ENCODE measurements at places on chromosomes 5 and 9. TPM values are rescaled to one million over a fixed set of nuclear protein-coding genes. Genes with fewer than 3 reads are reported as not detected.

- H3K4me3 ChIP-seq, result no peak overlapping the region
- no peak for DNase-seq
- H3K36me3 ChIP-seq, result no peaks in the 10 kb centered on the region
These were observed 789.4 kb downstream of the CDH12 start for GRCh38 chr5:22063717-22064116.

DNA sequence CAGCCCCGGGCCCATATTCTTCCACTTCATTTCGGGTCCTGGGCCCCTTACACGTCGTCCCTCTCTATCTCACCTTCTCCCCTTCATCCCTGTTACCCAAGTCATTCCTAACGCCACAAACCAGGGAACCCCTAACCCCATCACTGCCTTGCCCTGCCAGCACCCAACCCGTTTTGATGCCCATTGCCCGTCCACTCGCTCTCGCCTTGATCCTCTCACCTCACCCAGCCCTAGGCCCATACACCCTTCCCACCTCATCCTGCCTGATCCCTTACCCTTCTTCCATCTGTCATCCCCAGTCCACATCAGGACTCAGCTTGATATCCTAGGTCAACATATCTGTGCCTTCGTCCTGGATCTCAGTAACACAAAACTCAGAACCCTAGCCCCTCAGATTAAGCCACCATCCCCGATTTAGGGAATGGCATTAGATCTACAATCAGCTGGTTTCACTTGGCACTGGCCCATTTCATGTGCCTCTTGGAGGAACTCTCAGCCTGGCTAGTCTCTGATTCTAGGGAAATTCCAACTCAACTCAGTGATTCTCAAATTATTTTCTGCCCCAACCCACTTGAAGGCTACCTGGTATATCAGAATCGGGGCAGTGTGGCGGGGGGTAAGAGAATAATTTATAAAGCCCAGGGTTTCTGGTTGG, 489 bp downstream of the CHMP5 start:
- H3K4me3 ChIP-seq, result peak overlapping the region; percentile 86
- H3K27ac ChIP-seq, result no peak overlapping the region
- no peak for DNase-seq

GRCh38 chr5:181160-181559, 10.1 kb upstream of the LRRC14B start:
- H3K27ac ChIP-seq, result no peak overlapping the region
- no peak overlapping the region for H3K4me3 ChIP-seq
- H3K36me3 ChIP-seq, result no peaks in the 10 kb centered on the region
- H3K27me3 ChIP-seq, result no peaks in the 10 kb centered on the region
- H3K4me1 ChIP-seq, result no peaks in the 10 kb centered on the region

DNA sequence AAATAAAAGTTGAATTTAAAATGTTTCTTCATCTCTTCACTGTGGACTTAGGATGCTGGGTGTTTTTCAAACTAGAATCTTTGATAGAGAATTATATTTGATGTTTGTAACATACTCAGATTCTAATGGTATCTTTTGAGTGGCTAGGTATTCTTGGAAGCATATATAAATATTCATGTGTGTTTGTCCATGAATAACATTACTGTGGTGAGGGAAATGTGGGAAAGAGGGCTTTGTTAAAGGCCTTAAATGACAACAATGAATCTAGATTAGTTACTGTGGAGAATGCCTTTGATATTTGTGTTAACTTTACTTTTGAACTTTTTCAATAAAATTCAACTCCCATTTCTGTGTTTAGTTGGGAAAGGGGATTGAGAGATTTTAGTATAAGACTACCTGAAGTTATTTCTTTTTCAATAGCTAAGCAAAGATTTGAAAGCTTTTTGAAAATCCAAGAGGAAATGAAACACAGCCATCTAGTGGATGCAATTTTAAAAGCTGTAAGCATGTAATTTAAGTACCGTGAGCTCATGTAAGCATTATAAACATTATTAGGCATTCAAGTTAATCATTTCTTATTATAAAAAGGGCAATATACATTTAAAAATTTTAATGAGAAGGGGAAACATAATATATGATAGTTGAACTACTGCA, 69.6 kb downstream of the CCDC171 start:
- no peak overlapping the region for H3K4me3 ChIP-seq
- H3K4me1 ChIP-seq, result no peaks in the 10 kb centered on the region
- no peaks in the 10 kb centered on the region for H3K27me3 ChIP-seq

DNA sequence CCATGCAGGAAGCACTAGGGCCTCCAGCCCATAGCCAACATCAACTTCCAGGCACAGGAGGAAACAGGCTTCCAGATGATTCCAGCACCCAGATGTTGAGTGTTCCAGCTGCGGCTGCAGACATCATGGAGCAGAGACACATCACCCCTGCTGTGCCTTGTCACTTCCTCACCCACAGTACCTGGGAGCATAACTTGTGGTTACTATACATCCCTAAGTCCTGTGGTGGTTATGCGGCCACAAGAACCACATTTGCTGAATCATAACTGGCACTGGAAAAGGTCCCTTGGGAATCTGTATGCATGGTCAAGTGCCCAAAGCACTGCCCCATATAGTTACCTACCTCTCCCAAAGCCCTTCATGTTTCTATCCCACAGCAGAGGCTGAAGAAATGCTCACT, 56.6 kb downstream of the WHRN start:
- no peak overlapping the region for H3K4me3 ChIP-seq
- peaks cover 16% of the 10 kb centered on the region for H3K4me1 ChIP-seq
- no peak for DNase-seq
- H3K36me3 ChIP-seq, result no peaks in the 10 kb centered on the region

GRCh38 chr5:39461007-39461682, 36.4 kb upstream of the DAB2 start:
- H3K27ac ChIP-seq, result no peak overlapping the region
- peak; percentile 43 for DNase-seq
- H3K27me3 ChIP-seq, result 0 out of 2 replicates have a peak, but pooled peaks cover 2% of the 10 kb centered on the region
- H3K4me3 ChIP-seq, result no peak overlapping the region

- H3K27ac ChIP-seq, result no peak overlapping the region
- no peak for DNase-seq
- H3K4me1 ChIP-seq, result no peaks in the 10 kb centered on the region
- H3K4me3 ChIP-seq, result no peak overlapping the region
- no peaks in the 10 kb centered on the region for H3K27me3 ChIP-seq
These were observed 293.4 kb downstream of the YTHDC2 start for GRCh38 chr5:113806904-113807303.

GRCh38 chr5:180102636-180103035, 31.1 kb upstream of the RNF130 start:
- no peaks in the 10 kb centered on the region for H3K27me3 ChIP-seq
- H3K36me3 ChIP-seq, result no peaks in the 10 kb centered on the region
- DNase-seq, result no peak
- no peak overlapping the region for H3K27ac ChIP-seq
- no peak overlapping the region for H3K4me3 ChIP-seq

DNA sequence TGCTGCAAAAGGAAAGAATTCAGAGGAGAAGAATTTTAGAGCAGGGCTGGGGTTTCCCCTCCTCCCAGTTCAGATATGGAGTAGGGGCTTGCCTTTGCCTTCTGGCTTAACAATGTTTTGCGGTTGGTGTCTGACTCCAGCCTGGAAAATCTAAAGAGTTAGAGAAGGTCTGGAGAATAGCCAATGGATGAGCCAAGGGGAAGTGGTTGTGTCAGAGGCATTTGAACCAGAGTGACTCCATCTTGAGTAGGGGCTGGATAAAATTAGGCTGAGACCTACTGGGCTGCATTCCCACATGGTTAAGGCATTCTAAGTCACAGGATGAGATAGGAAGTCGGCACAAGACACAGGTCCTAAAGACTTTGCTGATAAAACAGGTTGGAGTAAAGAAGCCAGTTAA, 133.7 kb downstream of the DIRAS2 start:
- H3K36me3 ChIP-seq, result no peaks in the 10 kb centered on the region
- no peak overlapping the region for H3K27ac ChIP-seq
- H3K4me3 ChIP-seq, result no peak overlapping the region
- H3K27me3 ChIP-seq, result no peaks in the 10 kb centered on the region
- DNase-seq, result no peak

DNA sequence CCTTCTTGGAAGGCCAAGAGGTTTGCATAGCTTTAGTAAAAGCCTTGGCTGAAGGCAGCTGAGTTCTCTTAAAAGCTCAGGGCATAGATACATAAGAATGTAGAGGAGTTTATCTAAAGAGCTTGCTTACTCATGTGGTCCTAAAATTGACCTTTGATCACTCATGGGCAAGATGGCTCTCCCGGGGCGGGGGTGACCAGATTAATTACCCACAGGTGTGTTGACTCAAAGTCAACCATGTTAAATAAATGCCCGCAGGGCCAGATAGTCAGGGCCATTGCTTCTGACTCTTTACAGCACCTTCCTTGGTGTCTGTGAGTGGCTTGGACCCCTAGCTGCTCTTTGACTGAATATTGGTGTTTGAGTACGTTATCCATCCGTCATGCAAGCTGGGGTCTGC, 33.1 kb upstream of the GHR start:
- no peak overlapping the region for H3K4me3 ChIP-seq
- H3K27me3 ChIP-seq, result no peaks in the 10 kb centered on the region
- DNase-seq, result no peak
- H3K4me1 ChIP-seq, result no peaks in the 10 kb centered on the region

DNA sequence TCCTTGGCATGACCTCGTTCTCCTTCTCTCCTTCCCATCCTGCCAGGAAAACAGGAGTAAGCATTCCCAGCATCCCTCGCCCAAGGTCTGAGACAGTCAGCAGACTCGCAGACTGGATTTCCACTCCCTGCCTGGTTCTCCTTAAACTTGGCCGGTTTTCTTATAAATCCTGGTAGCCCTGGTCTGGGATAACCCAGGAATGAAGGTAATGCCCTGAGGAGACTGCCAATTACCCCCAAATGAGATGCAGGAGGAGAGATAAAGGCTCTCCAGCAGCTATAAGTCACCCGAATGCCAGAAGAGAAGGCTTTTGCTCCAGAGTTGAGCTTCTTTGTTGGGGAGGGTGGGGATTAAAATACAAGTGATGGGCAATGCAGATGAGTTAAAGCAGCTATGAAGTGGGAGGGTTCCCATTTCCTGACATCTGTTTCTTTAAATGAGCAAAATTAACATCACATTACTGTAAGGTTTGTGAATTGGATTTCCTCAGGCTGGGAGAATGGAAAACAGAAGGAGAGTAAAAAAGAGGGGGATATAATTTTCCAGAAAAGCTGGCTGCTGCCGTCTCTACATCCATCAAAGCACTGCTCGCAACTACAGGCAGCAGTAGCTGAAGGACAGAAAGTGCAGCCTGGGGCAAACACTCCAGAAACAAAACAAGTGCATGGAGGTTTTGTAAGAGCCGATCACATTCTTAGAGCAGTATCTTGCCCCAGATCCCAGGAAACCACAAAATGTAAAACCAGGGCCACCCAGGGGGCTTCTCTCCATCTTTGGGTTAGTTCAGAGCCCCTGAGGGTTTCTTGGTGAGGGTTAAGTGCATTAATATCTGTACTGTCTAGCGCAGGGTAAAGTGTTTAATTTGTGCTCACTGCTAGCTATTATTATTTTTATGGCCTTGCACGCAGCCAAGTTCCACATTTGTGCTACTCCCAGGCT, 177.6 kb upstream of the PANK3 start:
- no peaks in the 10 kb centered on the region for H3K27me3 ChIP-seq
- no peaks in the 10 kb centered on the region for H3K36me3 ChIP-seq
- no peak overlapping the region for H3K27ac ChIP-seq

- H3K27ac ChIP-seq, result no peak overlapping the region
- no peaks in the 10 kb centered on the region for H3K36me3 ChIP-seq
- DNase-seq, result no peak
- no peaks in the 10 kb centered on the region for H3K27me3 ChIP-seq
- H3K4me1 ChIP-seq, result peaks cover 10% of the 10 kb centered on the region
These were observed 153.8 kb downstream of the DEPDC1B start for GRCh38 chr5:60546207-60546606.

- H3K27me3 ChIP-seq, result no peaks in the 10 kb centered on the region
- no peak for DNase-seq
- H3K36me3 ChIP-seq, result no peaks in the 10 kb centered on the region
- H3K4me3 ChIP-seq, result no peak overlapping the region
- 0 out of 2 replicates have a peak, but pooled peaks cover 3% of the 10 kb centered on the region for H3K4me1 ChIP-seq
- H3K27ac ChIP-seq, result no peak overlapping the region
These were observed 244.8 kb downstream of the MPDZ start for GRCh38 chr9:13034694-13035002.

DNA sequence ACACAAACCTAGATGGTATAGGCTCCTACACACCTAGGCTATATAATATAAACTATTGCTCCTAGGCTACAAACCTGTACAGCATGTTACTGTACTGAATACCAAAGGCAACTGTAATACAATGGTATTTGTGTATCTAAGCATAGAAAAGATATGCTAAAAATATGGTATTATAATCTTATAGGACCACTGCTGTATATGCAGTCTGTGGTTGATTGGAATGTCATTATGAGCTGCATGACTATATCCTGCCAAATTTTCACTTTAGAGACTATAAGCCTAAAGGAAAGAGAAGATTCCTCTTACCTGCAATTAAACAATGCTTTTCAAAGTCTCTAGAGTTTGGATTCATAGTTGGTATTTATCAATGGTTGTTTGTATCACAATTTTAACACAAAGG, 24.7 kb upstream of the ACOT12 start:
- H3K36me3 ChIP-seq, result peaks cover 9% of the 10 kb centered on the region
- H3K27ac ChIP-seq, result no peak overlapping the region
- no peaks in the 10 kb centered on the region for H3K27me3 ChIP-seq
- H3K4me1 ChIP-seq, result no peaks in the 10 kb centered on the region
- DNase-seq, result no peak
- H3K4me3 ChIP-seq, result no peak overlapping the region

- H3K4me3 ChIP-seq, result 0 out of 2 replicates have a peak overlapping the region, but pooled peaks have one; percentile 37
- H3K4me1 ChIP-seq, result peaks cover 50% of the 10 kb centered on the region
- no peak for DNase-seq
These were observed 255.5 kb downstream of the TRIM32 start for GRCh38 chr9:116942593-116943061.

GRCh38 chr9:4962085-4962484, 23.0 kb upstream of the JAK2 start:
- DNase-seq, result no peak
- H3K4me3 ChIP-seq, result no peak overlapping the region
- no peak overlapping the region for H3K27ac ChIP-seq
- 0 out of 2 replicates have a peak, but pooled peaks cover under 1% of the 10 kb centered on the region for H3K4me1 ChIP-seq

- H3K27me3 ChIP-seq, result no peaks in the 10 kb centered on the region
- no peak for DNase-seq
- no peak overlapping the region for H3K4me3 ChIP-seq
- H3K27ac ChIP-seq, result no peak overlapping the region
- no peaks in the 10 kb centered on the region for H3K4me1 ChIP-seq
These were observed 12.1 kb downstream of the ADAM19 start for GRCh38 chr5:157563373-157563928.

GRCh38 chr5:91651704-91652103, 268.6 kb upstream of the ARRDC3 start:
- H3K27me3 ChIP-seq, result no peaks in the 10 kb centered on the region
- H3K4me1 ChIP-seq, result no peaks in the 10 kb centered on the region
- no peak for DNase-seq
- H3K4me3 ChIP-seq, result no peak overlapping the region
- H3K36me3 ChIP-seq, result no peaks in the 10 kb centered on the region
- H3K27ac ChIP-seq, result no peak overlapping the region

- no peaks in the 10 kb centered on the region for H3K4me1 ChIP-seq
- no peak for DNase-seq
- H3K27ac ChIP-seq, result no peak overlapping the region
- no peaks in the 10 kb centered on the region for H3K36me3 ChIP-seq
These were observed 193.7 kb downstream of the OLFM1 start for GRCh38 chr9:135281151-135281550.

PTGES gene
- not detected for total RNA-seq

FBXL17 gene
- 26.9 TPM for total RNA-seq

FOXD4 gene
- 0.93 TPM for total RNA-seq

QRFP gene
- total RNA-seq, result not detected

NUTM2G gene
- total RNA-seq, result not detected

TCOF1 gene
- 23.0 TPM for total RNA-seq

PRR7 gene
- 26.8 TPM for total RNA-seq

SLC25A2 gene
- 0.82 TPM for total RNA-seq

GGTA1 gene
- not detected for total RNA-seq

ADCY2 gene
- not detected for total RNA-seq

PCDHGA2 gene
- total RNA-seq, result 0.04 TPM

TXN gene
- total RNA-seq, result 155 TPM

CAVIN4 gene
- total RNA-seq, result 0.67 TPM

EPB41L4B gene
- total RNA-seq, result not detected

NTRK2 gene
- total RNA-seq, result not detected
